ENCODE measurements at places on chromosomes 1 and 21.

- no peak overlapping the region for H3K4me3 ChIP-seq
- peaks cover 6% of the 10 kb centered on the region for H3K4me1 ChIP-seq
- DNase-seq: peak; percentile 42
- H3K27me3 ChIP-seq: no peaks in the 10 kb centered on the region
- H3K36me3 ChIP-seq: no peaks in the 10 kb centered on the region
- no peak overlapping the region for H3K27ac ChIP-seq
Measured at GRCh38 chr1:96366516-96366915, 355.1 kb upstream of the PTBP2 start.

- H3K27me3 ChIP-seq: no peaks in the 10 kb centered on the region
- no peak overlapping the region for H3K4me3 ChIP-seq
- H3K4me1 ChIP-seq: no peaks in the 10 kb centered on the region
- H3K27ac ChIP-seq: no peak overlapping the region
- H3K36me3 ChIP-seq: no peaks in the 10 kb centered on the region
- no peak for DNase-seq
Measured at GRCh38 chr1:99476058-99476457, 169.9 kb upstream of the PALMD start.

- H3K4me1 ChIP-seq: peaks cover 3% of the 10 kb centered on the region
- H3K27me3 ChIP-seq: no peaks in the 10 kb centered on the region
- no peak for DNase-seq
- no peaks in the 10 kb centered on the region for H3K36me3 ChIP-seq
- H3K4me3 ChIP-seq: no peak overlapping the region
Measured at GRCh38 chr1:207279652-207280051, 41.8 kb upstream of the CD55 start.

DNA sequence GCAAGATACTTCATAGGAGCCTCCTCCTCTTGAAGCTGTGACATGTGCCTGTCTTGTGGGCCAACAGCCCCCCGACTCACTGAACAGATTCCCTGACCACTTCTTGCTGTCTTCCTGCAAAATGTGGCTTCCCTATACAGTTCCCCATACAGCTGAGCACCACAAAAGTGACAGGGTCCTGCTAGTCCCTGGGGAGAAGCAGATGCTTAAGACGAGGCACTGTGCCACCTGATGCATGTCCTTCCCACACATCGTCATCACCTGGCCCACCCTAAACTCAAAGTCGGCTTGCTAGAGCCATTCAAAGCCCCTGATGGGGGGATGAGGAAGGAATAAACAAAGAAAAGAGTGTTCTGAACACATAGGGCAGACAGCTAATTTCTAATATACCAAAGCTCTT, 29.2 kb upstream of the ETV3 start:
- no peak overlapping the region for H3K4me3 ChIP-seq
- no peak for DNase-seq
- no peak overlapping the region for H3K27ac ChIP-seq
- no peaks in the 10 kb centered on the region for H3K4me1 ChIP-seq

GRCh38 chr1:220528679-220529501, 954 bp downstream of the MARK1 start:
- H3K4me3 ChIP-seq: peak overlapping the region; percentile 95
- peaks cover 9% of the 10 kb centered on the region for H3K27me3 ChIP-seq
- H3K4me1 ChIP-seq: peaks cover 6% of the 10 kb centered on the region

GRCh38 chr21:39972976-39973770, 105.9 kb downstream of the PCP4 start:
- no peaks in the 10 kb centered on the region for H3K36me3 ChIP-seq
- no peaks in the 10 kb centered on the region for H3K4me1 ChIP-seq
- no peaks in the 10 kb centered on the region for H3K27me3 ChIP-seq
- no peak overlapping the region for H3K27ac ChIP-seq
- DNase-seq: no peak

DNA sequence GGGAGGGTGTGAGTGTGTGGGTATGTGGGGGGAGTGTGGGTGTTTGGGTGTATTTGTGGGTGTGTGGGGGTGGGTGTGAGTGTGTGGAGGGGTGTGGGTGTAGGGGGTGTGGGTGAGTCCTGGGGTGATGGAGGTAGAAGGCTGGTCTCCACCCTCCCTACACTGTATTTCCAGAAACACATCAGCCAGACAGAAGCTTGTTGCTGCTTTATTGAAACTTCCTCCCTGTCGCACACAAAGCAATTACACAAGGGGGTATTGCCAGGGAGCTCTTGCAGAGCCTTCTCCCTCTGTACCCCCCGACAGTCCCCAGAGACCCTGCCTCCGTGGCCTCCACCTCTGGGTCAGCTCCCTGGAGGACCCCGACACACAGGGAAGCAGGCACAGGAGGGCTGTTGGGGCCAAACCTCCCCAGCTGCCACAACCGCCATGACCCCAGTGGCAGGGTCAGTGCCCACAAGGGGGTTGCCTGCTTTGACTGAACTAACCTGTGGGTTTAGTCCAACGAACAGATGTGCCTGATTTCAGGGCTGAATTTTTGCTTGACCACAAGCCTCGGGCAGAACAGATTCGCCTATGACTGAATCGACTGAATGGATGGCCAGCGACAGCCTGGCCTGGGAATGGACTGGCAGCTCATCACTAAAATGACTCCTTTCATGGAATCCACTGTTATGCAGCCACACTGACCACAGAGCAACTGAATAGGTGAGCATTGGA, 9.1 kb upstream of the MATN1 start:
- H3K27me3 ChIP-seq: no peaks in the 10 kb centered on the region
- H3K4me1 ChIP-seq: peaks cover 40% of the 10 kb centered on the region
- no peak overlapping the region for H3K4me3 ChIP-seq
- no peak overlapping the region for H3K27ac ChIP-seq
- DNase-seq: no peak

- H3K27me3 ChIP-seq: no peaks in the 10 kb centered on the region
- H3K27ac ChIP-seq: no peak overlapping the region
- H3K4me1 ChIP-seq: no peaks in the 10 kb centered on the region
- DNase-seq: no peak
- H3K36me3 ChIP-seq: no peaks in the 10 kb centered on the region
- H3K4me3 ChIP-seq: no peak overlapping the region
Measured at GRCh38 chr1:55234016-55234415, 18.9 kb upstream of the USP24 start.

GRCh38 chr21:33865176-33865575, 50.4 kb downstream of the ATP5PO start:
- H3K27ac ChIP-seq: no peak overlapping the region
- H3K4me1 ChIP-seq: peaks cover 2% of the 10 kb centered on the region
- no peak overlapping the region for H3K4me3 ChIP-seq

- no peak overlapping the region for H3K4me3 ChIP-seq
- peaks cover 54% of the 10 kb centered on the region for H3K36me3 ChIP-seq
- H3K27ac ChIP-seq: no peak overlapping the region
- DNase-seq: no peak
Measured at GRCh38 chr1:23081376-23081775, 62.1 kb downstream of the KDM1A start.

DNA sequence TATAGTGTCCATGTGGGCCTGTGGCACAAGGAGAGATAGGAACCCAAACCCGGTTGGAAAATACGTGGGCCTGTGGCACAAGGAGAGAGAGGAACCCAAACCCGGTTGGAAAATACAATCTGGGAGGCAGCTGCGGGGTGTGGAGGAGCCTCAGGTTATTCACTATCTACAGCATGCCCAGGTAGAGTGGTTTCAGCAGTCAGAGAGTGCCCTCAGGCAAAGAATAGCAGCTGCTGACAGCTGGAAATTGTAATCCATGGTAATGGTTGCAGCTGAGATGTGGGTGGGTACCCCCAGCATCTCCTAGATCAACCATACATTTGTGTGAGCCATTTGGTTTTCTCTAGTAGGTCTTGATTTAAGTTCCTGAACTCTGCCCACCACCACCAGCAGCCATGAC, 25.8 kb upstream of the MGST3 start:
- peaks cover 5% of the 10 kb centered on the region for H3K27me3 ChIP-seq
- no peak for DNase-seq
- H3K4me1 ChIP-seq: no peaks in the 10 kb centered on the region
- no peak overlapping the region for H3K27ac ChIP-seq

DNA sequence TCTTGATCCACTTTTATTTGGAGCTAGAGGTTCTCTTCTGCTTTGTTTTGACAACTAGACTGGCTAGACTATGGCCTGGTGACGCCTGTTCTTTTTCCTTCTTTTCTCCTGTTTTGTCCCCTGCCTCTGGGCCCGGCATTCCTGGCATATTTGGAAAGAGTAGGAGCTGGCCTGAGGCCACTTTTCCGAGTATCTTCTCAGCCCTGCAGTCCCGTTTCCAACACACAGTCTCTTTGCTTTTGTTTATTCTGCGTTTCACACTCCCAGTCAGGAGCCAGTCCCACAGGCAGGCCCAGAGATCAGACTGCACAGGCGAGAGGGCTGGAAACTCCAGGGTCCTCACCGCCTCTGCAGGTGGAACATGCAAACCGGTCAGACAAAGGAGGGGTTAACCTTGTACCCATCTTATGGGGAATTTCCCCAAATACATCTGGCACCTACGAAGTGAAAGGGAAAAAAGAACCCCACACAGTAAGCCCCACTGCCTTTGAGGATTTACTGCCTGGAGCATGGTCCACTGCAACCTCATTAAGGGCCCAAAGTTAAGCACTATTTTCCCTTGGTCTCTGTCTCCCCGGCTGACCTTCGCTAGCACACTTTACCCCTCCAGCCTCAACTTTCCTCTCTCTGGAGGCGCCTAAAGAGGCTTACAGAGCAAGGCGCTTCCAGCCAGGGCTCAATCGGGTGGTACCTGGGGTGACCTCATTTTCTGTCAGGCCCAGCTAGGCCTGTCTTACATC, 141.1 kb downstream of the TOMM20 start:
- peak; percentile 97 for DNase-seq
- H3K27me3 ChIP-seq: no peaks in the 10 kb centered on the region
